ENCODE measurements at places on chromosomes 6 and 20. TPM values are rescaled to one million over a fixed set of nuclear protein-coding genes. Genes with fewer than 3 reads are reported as not detected.

DNA sequence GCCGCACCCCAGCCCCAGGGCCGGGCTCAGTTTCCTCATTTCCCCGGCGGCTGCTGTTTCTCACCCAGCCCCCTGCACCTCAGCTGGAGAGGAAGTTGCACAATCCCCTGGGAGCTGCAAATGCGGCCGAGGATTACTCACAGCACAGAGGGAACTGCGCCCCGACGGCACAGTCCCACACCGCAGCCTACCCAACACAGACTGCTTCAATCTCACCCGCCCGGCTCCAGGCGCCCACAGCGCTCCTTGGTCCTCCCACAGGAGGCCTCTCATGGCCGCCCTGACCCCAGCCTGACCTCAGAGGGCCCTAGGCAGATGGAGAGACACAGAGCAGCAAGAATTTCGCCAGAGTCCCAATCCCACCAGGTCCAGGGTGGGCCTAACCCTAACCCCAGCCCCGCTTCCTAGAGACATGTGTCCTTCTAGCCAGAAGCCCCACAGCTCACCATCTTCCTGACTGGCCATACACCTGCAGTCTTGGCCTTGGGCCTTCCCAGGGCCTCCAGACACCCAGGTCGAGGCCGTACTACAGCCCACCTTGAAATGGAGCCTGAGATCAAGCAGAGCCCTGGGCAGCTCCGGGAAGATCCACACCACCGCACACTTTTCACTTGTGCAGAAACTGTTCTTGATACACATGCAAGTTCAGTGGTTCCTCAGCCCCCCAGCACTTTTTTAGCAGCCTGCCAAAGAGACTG is 11.7 kb downstream of the TFEB start:
- no peaks in the 10 kb centered on the region for H3K27me3 ChIP-seq
- DNase-seq = no peak
- H3K36me3 ChIP-seq = no peaks in the 10 kb centered on the region
- peaks cover 7% of the 10 kb centered on the region for H3K4me1 ChIP-seq

DNA sequence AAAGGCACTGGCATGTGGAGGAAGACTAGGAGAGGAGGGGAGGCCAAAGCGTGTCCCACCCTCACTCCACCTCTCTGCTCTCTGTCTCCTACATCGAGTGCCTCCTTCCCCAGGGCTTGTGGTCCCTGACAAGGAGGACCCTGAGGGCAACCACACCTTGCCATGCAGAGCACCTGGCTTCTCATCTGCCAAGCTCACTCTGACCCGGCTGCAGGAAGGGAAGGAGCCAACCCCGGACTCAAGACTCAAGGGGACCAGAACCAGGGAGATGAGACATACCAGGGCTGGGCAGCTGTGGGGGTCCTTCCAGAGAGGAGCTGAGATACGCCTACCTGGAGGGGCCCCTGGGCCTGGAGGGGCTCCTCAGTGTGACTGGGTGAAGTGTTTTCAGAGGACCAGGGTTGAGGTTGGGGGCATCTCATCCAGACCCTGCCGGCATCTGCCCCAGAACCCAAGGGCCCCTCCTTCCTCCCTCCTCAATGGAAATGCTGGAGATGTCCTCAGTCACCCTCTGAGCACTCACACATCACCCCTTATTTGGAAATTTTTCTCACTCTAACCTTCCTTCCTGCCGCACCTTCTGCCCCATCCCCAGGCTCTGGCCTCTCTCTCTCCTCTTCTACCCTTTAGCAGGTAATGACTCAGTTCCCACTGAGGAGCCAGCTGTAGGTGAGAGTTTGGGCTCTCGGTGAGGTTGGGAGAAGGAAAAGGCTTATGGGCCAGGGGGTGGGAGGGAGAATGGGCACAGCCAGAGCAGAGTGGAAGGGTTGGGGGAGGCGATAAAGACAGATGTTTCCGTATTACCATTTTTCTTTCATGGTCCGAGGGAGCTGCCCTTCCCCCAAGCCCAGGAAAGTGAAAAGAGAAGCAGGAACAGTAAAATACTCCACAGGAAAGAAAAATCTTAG is 32.0 kb upstream of the POU5F1 start:
- peaks cover 63% of the 10 kb centered on the region for H3K4me1 ChIP-seq
- H3K27ac ChIP-seq = peak overlapping the region; percentile 95
- H3K4me3 ChIP-seq = peak overlapping the region; percentile 82
- DNase-seq = no peak
- peaks cover 41% of the 10 kb centered on the region for H3K36me3 ChIP-seq

CLVS2 gene
- not detected for total RNA-seq

DNA sequence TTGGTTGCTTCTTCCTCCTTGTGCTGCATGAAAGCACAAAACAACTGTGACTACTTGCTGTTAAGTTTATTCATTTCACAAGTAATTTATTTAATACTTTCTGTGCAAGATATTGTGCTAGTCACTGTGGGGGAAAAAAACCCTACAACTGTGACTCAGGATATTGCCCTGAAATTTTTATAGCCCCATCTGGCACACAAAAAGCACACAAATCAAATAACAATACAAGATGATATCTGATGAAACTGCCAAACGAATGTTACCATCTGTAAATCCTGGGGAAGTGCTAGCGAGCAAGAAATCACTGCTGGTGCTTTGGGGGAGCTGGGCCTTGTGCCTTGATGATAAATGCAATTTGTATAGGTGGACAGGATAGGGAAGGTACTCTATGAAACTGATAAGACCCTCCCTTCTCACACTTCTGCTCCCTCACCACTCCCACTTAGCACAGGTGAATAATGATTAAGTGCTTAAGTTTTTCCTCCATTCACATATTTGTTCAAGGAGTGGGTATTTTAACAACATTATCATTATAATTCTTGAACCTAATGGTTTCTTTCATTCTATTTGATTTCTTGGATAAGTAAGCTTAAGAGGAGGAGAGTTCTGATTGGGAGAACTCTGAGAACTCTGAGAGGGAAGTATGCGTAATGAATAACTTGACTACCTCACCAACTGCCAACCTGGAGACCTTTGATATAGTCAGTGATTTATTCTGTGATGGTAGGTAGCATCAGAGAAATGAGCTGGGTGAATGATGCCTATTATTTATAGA is 115.3 kb downstream of the RTN4IP1 start:
- no peaks in the 10 kb centered on the region for H3K27me3 ChIP-seq
- peaks cover 55% of the 10 kb centered on the region for H3K4me1 ChIP-seq
- H3K36me3 ChIP-seq = peaks cover 27% of the 10 kb centered on the region
- DNase-seq = no peak

DNA sequence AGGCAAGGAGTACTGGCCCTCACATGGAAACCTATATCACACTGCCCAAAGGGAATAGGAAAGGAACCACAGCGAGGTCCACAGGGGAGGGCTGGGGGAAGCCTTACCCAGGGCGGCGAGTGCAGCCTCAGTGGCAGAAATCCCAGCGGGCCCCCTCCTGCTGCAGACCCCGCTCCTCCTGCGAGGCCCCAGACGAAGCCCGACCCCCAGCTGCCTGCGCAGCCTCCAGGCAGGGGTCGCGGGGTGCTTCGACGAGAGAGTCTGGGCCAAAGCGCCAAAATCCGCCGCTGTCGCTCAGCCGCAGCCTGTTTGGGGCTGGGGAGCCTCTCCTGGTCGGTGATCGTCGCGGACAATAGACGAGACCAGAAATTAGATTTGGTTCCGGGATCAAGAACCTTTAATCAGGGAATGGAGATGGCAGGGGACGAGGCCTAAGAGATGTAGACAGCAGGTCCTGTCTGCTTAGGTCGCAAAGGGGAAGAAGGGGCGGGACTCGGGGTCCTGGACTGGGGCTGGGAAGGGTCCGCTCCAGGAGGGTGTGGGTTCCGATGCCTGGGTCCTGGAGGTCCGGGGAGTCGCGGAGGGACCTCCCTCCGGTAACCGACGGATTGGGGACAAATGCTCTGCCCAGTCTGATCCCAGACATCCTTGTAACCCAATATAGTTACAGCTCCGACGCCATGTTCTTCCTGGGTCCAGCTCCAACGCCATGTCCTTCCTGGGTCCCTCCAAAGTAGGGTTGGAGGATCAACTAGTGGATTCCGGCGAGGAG is 36.4 kb upstream of the HLA-E start:
- H3K27me3 ChIP-seq = peaks cover 92% of the 10 kb centered on the region
- no peak overlapping the region for H3K27ac ChIP-seq
- no peak overlapping the region for H3K4me3 ChIP-seq
- no peaks in the 10 kb centered on the region for H3K36me3 ChIP-seq

- no peaks in the 10 kb centered on the region for H3K4me1 ChIP-seq
- no peak for DNase-seq
- H3K27me3 ChIP-seq = no peaks in the 10 kb centered on the region
- no peak overlapping the region for H3K4me3 ChIP-seq
- no peak overlapping the region for H3K27ac ChIP-seq
Measured at GRCh38 chr6:130752267-130752666, 74.9 kb upstream of the SMLR1 start.

- H3K27ac ChIP-seq = peak overlapping the region; percentile 8
- peaks cover 15% of the 10 kb centered on the region for H3K36me3 ChIP-seq
Measured at GRCh38 chr6:42001506-42001905, 48.8 kb upstream of the TAF8 start.

All from activated CD8-positive, alpha-beta memory T cell treated with anti-CD3 and anti-CD28 coated beads, Interleukin-2, amount 10 ng/mL, durations not matched to agents 7 days and 5 days (primary cell).